ENCODE measurements at places on chromosomes 1 and 21.

DNA sequence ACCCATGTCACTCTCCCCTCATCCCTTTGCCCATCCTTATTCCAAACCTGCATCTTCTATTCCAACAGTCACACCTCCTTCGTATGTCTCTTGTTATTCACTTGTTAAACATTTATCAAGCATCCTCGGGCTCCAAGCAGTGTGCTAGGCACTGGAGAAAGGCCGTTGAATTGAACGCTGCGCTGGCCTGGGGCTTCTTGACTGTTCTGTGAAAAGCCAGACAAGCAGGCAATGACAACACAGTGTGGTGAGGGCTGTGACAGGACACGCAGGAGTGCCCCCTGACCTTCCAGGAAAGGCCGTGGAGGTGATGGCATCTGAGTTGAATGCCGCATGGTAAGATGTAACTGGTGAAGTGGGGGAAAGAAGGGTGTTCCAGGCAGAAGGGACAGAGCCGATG is 19.2 kb downstream of the ETV3 start:
- no peak for DNase-seq

GRCh38 chr1:46489638-46490405 is at the start of gene DMBX1:
DMBX1 (plus strand) TSS chr1:46489836; CDS start chr1:46507011, 17,175 bp downstream.
- DNase-seq = peak; percentile 56

DNA sequence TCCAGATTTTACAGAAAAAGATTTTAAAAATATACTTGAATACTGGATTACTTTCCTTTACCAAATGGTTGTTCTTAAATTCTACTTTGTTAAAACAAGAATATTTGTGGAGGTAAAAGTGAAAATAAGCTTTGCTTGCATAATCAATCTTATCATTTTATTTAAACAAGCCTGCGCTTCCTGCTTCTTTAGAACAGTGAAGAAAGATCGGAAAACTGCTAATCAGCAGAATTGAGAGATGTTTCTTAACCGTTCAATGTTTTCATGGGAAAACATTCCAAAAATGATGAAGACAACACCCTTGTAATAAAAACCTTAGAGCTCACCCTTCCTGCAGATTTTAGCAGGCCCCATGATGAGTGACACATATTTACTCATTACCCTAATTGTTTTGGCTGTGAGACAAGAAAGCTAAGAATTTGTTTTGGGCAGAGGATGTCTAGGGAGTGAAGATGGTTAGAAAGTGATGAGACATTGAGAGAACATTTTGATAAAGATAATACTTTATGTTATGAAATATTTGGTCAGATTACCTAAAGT is 72.6 kb downstream of the TPR start:
- no peak for DNase-seq

- DNase-seq = peak; percentile 68
These were observed 26.7 kb downstream of the BTG3 start for GRCh38 chr21:17585875-17586450.

DNA sequence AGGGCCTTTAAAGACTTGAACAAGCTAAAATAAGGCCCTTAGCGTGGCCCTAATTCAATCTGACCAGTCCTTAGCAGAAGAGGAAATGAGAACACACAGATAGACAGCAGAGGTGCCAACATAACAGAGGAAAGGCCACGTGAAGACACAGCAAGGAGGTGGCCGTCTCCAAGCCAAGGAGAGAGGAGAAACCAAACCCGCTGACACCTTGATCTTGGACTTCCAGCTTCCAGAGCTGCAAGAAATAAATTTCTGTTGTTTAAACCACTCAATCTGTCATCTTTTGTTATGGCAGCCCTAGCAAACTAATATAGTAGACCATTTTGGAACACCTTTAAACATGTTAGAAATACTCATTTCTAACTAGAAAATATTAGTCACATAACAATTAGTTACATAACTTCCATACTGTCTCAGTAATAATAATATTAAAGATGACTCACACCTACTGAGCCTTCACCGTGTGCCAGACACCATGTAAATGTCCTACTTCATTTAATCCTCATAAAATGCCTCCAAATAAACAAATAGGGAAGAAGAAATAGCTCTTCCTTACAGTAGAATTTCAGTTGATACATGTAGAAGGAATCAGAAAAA is 47.9 kb downstream of the S1PR1 start:
- no peak for DNase-seq

DNA sequence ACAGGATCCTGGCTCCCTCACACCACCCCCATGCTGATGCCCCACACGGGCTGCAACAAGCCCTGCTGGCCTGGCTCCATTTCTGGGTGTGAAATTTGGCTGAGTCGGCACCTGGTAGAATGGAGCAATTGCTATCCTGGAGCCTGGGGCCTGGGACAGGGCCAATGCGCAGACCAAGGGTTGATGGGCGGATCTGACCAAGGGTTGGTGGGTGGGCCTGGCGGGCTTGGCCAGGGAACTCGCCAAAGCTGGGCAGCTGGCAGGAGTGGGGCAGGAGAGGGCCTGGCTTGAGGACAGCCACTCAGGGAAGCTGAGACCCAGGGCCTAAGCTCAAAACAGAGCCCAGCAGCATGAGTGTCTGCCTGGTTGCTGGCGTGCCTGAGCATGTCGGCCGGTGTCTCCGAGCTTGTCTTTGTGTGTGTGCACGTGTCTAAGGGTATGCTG is 70.9 kb upstream of the POU3F1 start:
- DNase-seq = peak; percentile 92
